Breast epithelium (tissue), 4 donors: ENCODE measurements at places on chromosomes 5 and 9. TPM values are rescaled to one million over a fixed set of nuclear protein-coding genes. Genes with fewer than 3 reads are reported as not detected.

The CDH18 gene
- total RNA-seq: not detected

The NKD2 gene
- total RNA-seq: 16.7 TPM

The C5orf34 gene
- 12.9 TPM for total RNA-seq

The FABP6 gene
- total RNA-seq: not detected

The APBA1 gene
- total RNA-seq: 8.0 TPM

The SLCO6A1 gene
- not detected for total RNA-seq

The DNM1 gene
- 36.0 TPM for total RNA-seq

The PCDHGA7 gene
- total RNA-seq: 3.7 TPM

The SV2C gene
- 0.32 TPM for total RNA-seq

- no peak for DNase-seq
- H3K4me3 ChIP-seq: no peak overlapping the region
- H3K4me1 ChIP-seq: no peaks in the 10 kb centered on the region
- H3K27ac ChIP-seq: peak overlapping the region; percentile 6
Measured at GRCh38 chr5:174636094-174636493, 88.3 kb upstream of the MSX2 start.

GRCh38 chr5:44233691-44234090, 155.5 kb downstream of the FGF10 start:
- no peaks in the 10 kb centered on the region for H3K27me3 ChIP-seq
- H3K4me3 ChIP-seq: no peak overlapping the region
- no peaks in the 10 kb centered on the region for H3K4me1 ChIP-seq

- no peaks in the 10 kb centered on the region for H3K36me3 ChIP-seq
- DNase-seq: no peak
- no peaks in the 10 kb centered on the region for H3K27me3 ChIP-seq
- no peak overlapping the region for H3K27ac ChIP-seq
- H3K4me3 ChIP-seq: no peak overlapping the region
Measured at GRCh38 chr5:89698028-89698427, 711.5 kb downstream of the CETN3 start.

DNA sequence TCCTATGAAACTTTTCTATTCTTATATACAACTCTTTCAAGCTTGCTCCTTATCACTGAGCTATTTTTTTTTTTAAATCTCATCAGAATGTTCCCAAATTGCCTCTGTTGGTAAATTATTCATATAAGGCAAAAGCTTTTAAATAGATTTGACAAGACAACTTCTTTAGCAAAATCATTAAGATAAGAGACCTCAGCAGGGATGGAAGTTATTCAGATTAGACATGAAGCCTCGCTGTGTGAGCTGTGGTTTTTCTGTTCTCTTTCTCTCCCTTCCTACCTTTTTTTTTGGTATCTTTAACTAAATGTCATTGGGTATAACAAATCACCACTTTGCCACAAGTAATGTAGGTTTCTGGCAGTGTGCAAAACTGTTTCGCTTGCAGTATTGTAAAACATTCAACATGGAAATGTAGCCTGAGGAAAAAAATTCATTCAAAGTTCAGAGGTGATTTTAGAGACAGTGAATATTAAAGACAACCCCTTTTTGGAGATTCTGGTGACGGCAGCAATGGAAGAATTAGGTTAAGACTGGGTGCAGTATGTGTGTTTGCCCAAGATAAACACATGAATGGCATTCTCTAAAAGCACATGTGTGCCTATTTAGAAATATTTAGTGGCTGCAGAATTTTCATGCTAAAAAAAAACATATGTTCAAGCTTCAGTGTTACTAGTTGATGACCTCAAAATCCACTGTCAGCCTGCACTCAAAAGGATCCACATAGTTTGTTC, 467.1 kb downstream of the ZNF608 start:
- no peaks in the 10 kb centered on the region for H3K27me3 ChIP-seq
- no peaks in the 10 kb centered on the region for H3K36me3 ChIP-seq
- H3K4me1 ChIP-seq: no peaks in the 10 kb centered on the region
- DNase-seq: no peak
- H3K27ac ChIP-seq: no peak overlapping the region
- H3K4me3 ChIP-seq: no peak overlapping the region

- H3K36me3 ChIP-seq: no peaks in the 10 kb centered on the region
- DNase-seq: no peak
- H3K27ac ChIP-seq: peak overlapping the region; percentile 69
- H3K4me1 ChIP-seq: peaks cover 10% of the 10 kb centered on the region
- no peak overlapping the region for H3K4me3 ChIP-seq
Measured at GRCh38 chr9:129023908-129024233, 4.3 kb downstream of the SH3GLB2 start.

- H3K36me3 ChIP-seq: no peaks in the 10 kb centered on the region
- no peak for DNase-seq
Measured at GRCh38 chr5:125109293-125109692, 362.9 kb upstream of the ZNF608 start.

DNA sequence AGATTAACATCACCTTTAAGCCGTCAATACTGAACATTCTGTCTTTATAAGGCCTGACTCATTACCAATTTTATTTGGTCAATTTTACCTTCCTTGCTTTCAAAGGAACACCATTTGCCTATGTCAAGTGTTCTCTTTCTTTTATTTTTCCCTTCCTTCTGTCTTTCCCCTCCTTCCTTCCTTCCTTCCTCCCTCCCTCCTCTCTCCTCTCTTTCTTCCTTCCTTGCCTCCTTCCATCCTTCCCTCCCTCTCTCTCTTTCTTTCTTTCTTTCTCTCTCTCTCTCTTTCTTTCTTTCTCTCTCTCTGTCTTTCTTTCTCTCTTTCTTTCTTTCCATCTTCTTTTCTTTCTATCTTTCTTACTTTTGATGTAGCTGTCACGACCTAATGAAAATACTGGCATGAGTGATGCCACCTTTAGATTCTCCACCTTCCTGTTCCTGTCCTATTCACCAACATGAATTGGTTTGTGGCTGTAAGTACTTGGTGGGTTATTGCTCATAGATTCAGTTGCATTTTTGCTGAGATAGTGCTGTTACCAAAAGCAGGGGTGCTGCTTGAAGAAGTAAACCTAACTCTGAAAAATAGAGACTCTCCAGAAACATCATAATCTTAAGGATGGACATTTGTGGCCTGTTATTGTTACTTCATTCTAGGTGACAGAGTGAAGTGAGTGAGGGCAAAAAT, 33.8 kb downstream of the DOCK8 start:
- H3K4me1 ChIP-seq: no peaks in the 10 kb centered on the region
- DNase-seq: no peak
- H3K4me3 ChIP-seq: no peak overlapping the region
- H3K36me3 ChIP-seq: no peaks in the 10 kb centered on the region
- no peaks in the 10 kb centered on the region for H3K27me3 ChIP-seq

DNA sequence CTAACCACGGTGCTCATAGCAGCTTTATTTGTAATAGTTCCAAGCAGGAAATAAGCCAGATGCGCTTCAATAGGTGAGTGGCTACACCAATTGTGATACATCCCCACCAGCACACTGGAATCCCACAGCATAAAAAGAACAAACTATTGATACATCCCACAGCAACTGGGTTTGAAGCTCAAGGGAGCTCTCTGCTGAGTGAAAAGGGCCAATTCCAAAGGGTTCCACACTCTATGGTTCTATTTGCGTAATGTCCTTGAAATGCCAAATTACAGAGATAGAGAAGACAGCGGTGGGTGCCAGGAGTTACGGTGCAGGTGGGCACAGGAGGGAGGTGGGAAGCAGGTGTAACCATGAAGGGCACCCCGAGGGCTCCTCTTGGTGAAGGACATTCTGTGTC, 155.3 kb upstream of the PPP1R26 start:
- no peaks in the 10 kb centered on the region for H3K4me1 ChIP-seq
- H3K27ac ChIP-seq: no peak overlapping the region
- no peak overlapping the region for H3K4me3 ChIP-seq
- H3K27me3 ChIP-seq: no peaks in the 10 kb centered on the region
- DNase-seq: no peak
- H3K36me3 ChIP-seq: no peaks in the 10 kb centered on the region

DNA sequence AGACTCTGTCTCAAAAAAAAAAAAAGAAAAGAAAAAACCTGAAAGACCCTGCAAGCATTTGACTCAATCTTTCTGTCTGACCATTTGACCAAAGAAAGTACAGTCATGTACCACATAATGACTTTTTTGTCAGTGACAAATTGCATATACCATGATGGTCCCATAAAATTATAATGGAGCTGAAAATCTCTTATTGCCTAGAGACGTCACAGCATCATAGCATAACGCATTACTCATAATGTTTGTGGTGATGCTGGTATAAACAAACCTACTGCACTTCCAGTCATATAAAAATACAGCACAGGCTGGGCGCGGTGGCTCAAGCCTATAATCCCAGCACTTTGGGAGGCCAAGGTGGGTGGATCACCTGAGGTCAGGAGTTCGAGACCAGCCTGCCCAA, 10.5 kb downstream of the ECM2 start:
- H3K4me1 ChIP-seq: no peaks in the 10 kb centered on the region
- DNase-seq: no peak
- no peak overlapping the region for H3K4me3 ChIP-seq
- no peaks in the 10 kb centered on the region for H3K36me3 ChIP-seq

- H3K36me3 ChIP-seq: no peaks in the 10 kb centered on the region
- DNase-seq: no peak
- no peak overlapping the region for H3K27ac ChIP-seq
- H3K27me3 ChIP-seq: no peaks in the 10 kb centered on the region
Measured at GRCh38 chr9:8585036-8585435, 785.5 kb upstream of the DMAC1 start.

DNA sequence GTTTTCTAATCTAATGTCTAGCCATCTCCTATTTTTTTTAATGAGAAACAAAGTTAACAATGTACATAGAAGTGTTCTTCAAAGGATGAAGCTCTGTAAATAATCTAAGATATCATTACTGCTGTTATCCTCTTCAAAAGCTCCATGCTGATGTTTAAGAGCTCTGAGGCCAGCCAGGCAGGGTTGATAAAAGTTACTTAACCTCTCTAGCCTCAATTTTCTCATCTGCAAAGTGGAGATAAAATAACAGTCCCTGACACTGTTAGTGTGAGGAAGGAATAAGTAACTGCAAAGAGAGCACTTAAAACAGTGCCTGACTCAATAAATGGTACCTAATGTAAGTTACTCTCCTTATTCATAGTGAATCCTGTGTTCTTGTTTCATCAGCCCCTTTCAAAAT, 60.1 kb downstream of the LHFPL2 start:
- H3K4me1 ChIP-seq: peaks cover 9% of the 10 kb centered on the region
- H3K36me3 ChIP-seq: no peaks in the 10 kb centered on the region
- no peak for DNase-seq

GRCh38 chr5:154771383-154771901, 16.3 kb downstream of the LARP1 start:
- peak overlapping the region; percentile 85 for H3K27ac ChIP-seq
- no peaks in the 10 kb centered on the region for H3K36me3 ChIP-seq
- no peaks in the 10 kb centered on the region for H3K27me3 ChIP-seq

GRCh38 chr5:96901384-96901783, 25.1 kb downstream of the ERAP2 start:
- no peak for DNase-seq
- H3K4me3 ChIP-seq: no peak overlapping the region
- no peaks in the 10 kb centered on the region for H3K27me3 ChIP-seq
- H3K27ac ChIP-seq: no peak overlapping the region
- no peaks in the 10 kb centered on the region for H3K4me1 ChIP-seq
- peaks cover 5% of the 10 kb centered on the region for H3K36me3 ChIP-seq

DNA sequence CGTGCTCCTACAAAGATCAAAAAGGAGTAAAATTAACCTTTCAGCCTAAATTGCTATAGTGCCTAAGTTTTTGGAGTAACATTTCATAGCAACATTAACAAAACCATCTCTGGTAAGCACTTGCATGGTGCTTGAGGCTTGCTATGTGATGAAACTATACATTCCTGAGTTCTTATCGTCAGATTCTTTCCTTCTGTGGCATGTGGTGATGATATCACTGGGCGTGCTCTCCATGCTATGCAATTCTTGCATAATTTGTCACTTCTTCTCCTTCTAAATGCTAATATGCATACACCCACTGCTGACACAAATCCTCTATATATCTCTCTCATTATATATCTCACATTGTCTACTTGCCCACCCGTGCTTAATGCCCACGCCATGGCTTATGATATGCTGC, 2019.9 kb downstream of the MAT2B start:
- no peaks in the 10 kb centered on the region for H3K27me3 ChIP-seq
- no peak for DNase-seq
- no peaks in the 10 kb centered on the region for H3K36me3 ChIP-seq
- no peak overlapping the region for H3K27ac ChIP-seq

GRCh38 chr5:173664154-173664526, 47.7 kb upstream of the BOD1 start:
- no peaks in the 10 kb centered on the region for H3K27me3 ChIP-seq
- H3K27ac ChIP-seq: no peak overlapping the region
- no peaks in the 10 kb centered on the region for H3K4me1 ChIP-seq
- no peaks in the 10 kb centered on the region for H3K36me3 ChIP-seq

DNA sequence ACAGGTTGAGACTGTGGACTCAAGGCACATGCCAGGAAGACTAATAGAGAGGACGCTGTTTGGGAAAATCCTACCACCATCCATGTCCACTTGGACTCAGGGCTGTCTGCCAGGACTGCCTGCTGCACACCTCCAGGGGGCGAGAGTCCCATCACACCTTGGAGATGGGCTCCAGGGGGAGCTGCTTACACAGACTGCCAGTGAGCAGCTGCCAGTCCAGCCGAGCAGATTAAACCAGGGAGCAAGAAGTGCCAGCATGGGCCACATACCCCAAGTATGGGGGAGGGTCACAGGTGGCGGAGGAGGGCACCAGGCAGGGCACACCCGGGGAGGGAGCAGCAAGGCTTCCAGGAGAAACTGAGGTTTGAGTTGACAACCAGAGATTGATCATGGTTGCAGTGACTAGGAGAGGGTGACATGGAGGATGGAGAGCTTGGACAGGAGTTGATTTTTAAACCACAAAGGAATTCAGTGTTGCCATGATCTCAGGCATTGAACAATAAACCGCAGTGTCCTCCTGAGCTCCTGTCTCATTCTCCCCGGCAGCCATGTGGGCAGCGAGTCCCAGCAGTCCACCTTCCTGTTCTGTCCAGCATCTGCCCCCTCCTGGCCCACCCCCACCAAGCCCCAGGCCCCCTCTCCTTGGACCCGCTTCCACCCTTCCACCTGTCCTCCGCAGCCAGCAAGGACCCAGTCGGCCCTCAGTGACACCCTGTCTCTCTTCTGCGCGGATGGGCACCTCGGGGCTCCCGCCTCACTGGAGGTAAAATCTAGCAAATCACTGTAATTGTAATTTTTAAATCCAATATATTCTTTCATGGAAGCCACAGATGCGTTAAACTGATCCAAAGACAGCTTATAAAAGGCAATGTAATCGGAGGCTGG, 3.1 kb upstream of the VAV2 start:
- H3K27me3 ChIP-seq: no peaks in the 10 kb centered on the region
- peaks cover 8% of the 10 kb centered on the region for H3K4me1 ChIP-seq
- DNase-seq: no peak
- no peak overlapping the region for H3K27ac ChIP-seq

- H3K27ac ChIP-seq: peak overlapping the region; percentile 88
- no peaks in the 10 kb centered on the region for H3K36me3 ChIP-seq
- no peak overlapping the region for H3K4me3 ChIP-seq
- H3K4me1 ChIP-seq: peaks cover 9% of the 10 kb centered on the region
Measured at GRCh38 chr5:80142996-80143395, 107.8 kb downstream of the THBS4 start.

DNA sequence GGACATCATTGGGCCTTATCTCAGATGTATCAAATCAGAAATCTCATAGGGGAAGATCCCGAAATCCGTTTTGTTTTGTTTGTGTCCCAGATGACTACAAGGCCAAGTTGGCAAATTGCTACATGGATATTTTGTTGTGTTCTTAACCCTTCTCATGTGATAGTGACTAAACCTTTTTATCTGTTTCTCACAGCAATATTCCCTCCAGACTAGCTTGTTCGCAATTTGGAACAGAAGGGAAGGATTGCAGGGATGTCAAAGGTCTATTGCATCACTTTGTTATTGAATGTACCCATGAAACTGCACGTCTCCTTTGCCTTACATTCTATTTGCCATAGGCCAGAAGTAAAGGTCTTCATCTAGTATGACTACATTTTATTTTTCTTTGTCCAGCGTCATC, 453.9 kb downstream of the NFIB start:
- H3K36me3 ChIP-seq: no peaks in the 10 kb centered on the region
- peak overlapping the region; percentile 58 for H3K27ac ChIP-seq
- no peaks in the 10 kb centered on the region for H3K4me1 ChIP-seq
- no peak overlapping the region for H3K4me3 ChIP-seq
- DNase-seq: no peak
- no peaks in the 10 kb centered on the region for H3K27me3 ChIP-seq
